Memory B cell (primary cell): ENCODE measurements at places on chromosomes 5 and 9.

DNA sequence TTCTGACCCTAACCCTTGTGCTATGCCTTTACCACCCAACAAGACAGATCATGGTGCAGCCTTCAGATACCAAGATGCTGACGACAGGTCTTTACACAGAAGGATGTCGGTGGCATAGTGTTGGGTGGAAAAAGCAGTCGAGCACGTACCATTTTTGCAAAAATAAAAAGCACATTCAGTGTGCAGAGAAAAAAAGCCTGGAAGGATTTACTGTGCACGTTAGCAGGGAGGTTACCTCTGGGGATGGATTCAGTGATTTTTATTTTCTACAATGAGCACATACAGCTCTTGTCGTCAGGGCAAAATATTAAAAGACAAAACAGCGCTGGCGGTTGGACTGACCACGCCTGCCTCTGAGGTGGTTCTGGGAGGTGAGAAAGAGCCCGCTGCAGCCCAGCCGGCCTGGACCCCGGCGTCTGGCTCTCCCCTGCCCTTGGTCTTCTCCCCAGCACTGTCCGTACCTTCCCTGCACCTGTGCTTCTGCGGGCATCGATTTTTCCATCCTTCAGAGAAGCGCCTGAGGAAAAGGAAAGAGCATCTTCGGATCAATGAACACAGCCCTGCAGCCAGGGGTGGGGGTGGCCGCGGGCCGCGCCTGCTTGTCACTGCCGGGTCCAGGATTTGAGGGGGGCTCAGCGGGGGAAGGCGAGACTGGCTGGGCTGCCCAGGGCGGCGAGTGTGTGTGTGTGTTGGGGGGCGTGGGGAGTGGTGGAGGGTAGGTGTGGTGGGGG, 200.0 kb upstream of the IER5L start:
- DNase-seq = no peak

GRCh38 chr5:159135896-159136531, 36.3 kb upstream of the EBF1 start:
- no peak for DNase-seq

GRCh38 chr9:90720621-90721265, 78.1 kb upstream of the DIRAS2 start:
- no peak for DNase-seq

GRCh38 chr5:112004867-112005622, 248.1 kb upstream of the NREP start:
- no peak for DNase-seq

- no peak for DNase-seq
Observed at GRCh38 chr5:14457476-14457875, 124.1 kb upstream of the OTULINL start.

DNA sequence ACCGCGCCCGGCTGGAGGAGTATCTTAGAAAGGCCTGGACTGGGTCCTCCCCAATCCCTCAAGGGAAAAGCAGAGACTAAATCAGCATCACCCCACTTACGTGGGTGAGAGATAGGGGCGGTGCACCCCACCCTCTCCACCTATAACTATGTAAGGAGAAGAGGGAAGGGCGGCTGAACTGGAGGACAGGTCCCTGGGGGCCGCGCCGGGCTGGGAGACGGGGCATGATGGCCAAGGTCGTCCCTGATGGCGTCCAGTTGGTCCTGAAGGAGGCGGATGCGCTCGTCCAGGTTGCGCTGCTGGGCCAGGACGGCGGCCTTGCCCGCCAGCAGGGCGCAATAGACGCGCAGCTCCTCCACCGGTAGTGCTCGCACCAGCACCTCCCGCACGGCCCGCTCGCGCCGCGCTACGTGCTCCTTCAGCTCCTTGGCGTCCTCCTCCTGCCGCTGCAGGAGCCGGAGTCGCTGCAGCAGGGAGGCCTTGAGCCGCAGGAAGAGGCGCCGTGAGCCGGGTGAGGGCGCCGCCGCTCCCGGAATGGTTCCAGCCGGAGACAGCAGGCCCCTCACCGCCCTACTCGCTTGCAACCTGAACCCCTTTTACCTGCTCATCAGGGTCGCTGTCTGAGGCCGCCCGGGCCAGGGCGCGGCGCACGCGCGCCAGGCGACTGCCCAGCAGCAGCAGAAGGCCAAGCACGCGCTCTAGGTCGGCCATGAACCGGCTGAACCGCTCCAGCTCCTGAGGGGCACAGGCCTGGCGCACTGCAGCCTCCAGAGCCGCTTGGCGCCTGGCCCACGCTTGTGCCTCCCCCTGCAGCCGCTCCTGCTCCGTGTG, 7.6 kb downstream of the SHROOM1 start:
- DNase-seq = no peak

DNA sequence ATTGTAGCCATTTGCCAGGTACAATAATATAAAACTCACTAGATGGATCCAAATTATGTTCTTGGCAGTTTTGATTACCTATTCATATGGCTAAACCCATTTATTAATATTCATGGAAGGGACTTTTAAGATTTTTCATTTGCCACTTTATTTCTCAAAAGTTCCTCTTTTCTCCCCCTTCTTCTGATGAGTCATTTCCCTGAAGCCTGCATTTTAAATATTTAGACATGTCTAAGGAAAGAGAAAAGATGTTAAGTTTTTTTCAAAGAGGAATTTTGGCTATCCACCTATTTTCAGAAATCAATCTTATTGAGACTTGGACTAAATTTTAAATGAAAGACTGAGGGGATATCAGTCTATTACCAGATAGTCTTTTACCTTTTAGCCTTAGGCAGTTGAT, 1189.4 kb downstream of the EFNA5 start:
- DNase-seq = no peak

GRCh38 chr9:94928691-94929368, 202.3 kb downstream of the AOPEP start:
- DNase-seq = no peak

DNA sequence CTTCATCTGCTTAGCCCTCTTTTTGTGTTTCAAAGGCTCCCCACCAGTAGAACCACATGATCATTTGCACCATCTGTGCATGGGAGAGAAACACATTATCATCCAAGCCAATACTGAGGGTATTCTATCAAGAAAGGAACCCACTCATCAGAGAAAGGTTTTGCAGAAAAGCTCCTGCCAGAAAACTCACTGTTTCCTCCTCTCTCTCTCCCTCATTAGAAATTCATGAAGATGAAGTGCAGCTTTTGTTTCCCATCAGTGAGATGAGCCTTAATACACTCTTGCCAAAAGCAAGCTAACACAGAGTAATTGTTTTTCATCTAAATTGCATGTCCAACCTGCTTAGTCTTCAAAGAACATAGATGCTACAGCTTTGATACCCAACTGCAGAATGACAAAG, 142.4 kb upstream of the GRAMD2B start:
- no peak for DNase-seq

- DNase-seq = no peak
Observed at GRCh38 chr9:134534661-134535080, 106.9 kb upstream of the COL5A1 start.

DNA sequence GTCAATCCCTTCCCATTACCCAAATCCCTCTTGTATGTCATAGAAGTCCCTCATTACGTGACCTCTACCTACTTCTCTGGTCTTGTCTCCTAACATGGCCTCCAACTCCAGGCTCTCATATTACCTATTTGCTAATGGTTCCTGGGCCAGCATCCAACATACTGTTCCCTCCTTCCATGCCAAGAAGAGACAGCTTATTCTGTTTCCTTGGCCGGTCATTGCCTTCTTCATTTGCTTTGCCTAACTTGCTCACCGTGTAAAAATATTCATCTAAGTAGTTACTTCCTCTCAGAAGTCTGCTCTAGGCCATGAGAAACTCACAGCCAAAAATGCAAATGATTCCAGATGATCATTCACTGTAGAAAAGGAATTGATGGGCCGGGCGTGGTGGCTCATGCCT, 8.9 kb upstream of the IL6ST start:
- DNase-seq = no peak

DNA sequence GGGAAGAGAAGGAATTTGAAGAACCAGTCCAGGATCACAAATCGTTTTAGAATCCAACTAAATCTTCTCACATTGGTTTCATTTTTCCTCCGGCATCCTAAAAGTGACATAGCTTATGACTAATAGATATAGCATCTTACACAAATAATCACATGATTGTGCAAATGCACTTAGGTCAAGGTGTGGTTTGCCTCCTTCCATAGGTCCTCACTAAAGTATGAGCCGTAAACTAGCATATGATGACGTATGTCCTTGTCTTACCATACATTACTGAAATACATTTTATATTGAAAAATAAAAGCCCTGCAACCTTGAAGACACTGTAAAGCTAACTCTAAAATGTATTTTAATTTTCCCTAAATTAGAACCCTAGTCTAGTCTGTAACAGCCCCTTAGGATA, 362.7 kb upstream of the ADAMTS16 start:
- no peak for DNase-seq

DNA sequence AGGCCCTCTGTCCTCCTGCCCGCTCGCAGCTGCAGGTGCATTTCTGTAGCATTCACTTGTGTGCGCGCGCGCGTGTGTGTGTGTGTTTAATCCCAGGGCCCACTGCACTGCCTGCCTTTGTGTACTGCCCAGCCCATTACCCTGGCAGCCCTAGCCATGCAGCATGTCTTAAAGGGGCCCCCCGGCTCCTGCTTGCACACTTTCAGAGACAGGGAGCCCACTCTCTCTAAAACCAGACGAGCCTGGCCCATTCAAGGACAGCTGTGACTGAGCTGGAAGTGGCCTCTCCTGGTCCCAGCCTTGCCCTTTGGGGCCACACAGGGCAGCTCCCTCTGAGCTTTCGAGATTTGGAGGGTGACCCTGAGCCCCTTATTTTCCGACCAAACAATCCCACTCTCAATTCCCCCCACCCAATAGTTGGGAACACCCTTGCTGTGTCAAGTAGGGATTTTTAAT, 98.9 kb downstream of the DAB2IP start:
- no peak for DNase-seq

- no peak for DNase-seq
Observed at GRCh38 chr9:73565833-73566465, 414.3 kb downstream of the ANXA1 start.

DNA sequence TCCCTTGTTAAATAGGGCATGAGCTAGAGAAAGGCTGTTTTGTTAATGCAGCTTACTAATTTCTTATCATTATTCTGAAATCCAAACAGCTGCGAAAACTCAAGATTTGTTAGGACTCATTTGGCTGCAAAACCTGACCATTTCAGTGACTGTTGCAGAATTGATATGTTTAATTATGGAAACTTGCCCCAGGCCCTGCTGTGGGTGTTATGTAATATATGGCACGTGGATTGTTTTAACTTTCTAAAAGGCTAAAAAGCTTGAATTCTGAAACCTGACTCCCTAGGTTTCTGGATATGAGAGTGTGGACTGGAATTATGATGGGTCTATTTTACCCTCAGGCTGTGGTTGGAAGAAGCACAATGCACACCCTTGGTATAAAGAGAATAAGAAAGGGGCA, 4.4 kb downstream of the IL9 start:
- DNase-seq = no peak

- no peak for DNase-seq
Observed at GRCh38 chr5:3786891-3787430, 191.3 kb downstream of the IRX1 start.

- DNase-seq = no peak
Observed at GRCh38 chr9:132752877-132753592, 82.8 kb downstream of the GTF3C4 start.

GRCh38 chr9:130187523-130187846, 15.3 kb downstream of the NCS1 start:
- DNase-seq = no peak
